ENCODE measurements at places on chromosomes 2 and 18. TPM values are rescaled to one million over a fixed set of nuclear protein-coding genes. Genes with fewer than 3 reads are reported as not detected.

Gene ALK
- 0.08 TPM for total RNA-seq

Gene ALLC
- not detected for total RNA-seq

Gene NOSTRIN
- total RNA-seq = 4.7 TPM

Gene PPIG
- 39.1 TPM for total RNA-seq

Gene HOXD9
- 4.2 TPM for total RNA-seq

Gene TMEM178A
- total RNA-seq = 0.46 TPM

Gene GLI2
- total RNA-seq = 0.71 TPM

Gene GALNT3
- total RNA-seq = 0.99 TPM

DNA sequence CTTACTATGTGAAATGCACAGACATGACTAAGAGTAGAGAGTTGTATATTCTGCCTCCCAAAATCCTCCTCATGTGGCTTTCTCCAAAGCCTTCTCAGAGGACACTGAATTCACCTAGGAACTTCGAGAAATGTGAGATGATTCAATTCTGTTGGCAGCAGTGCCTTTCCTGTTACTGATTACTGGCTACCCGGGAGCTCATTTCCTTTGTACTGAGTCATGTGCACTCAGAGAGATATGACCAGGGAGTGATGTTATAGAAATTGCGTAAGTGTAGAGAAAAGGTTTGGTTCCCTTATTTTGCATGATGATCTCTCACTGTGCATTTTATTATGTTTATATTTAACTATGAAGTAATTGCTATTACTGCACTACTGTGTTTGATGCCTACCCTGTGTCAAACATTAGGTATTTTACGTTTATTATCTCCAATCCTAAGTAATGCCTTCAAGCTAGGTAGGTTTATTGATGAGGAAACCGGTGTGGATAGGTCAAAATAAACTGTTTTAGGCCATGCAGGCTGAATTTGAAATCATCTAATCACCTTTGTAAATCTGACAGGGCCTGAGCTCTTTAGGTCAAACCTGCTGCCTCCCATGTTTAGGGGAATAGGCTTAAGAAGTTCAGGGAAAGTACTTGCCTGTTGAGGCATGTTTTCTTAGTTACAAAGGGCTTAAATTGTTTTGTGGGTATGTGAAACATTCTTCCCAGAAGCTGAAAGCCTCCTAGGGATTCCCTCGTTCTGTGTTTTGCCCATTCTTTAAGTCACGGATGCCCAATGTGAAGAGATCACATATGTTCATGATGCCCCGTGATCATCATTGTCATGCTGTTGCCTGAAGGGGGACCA lies 86.8 kb downstream of the FMNL2 start:
- DNase-seq = no peak

GRCh38 chr2:236128321-236128720 lies 39.9 kb downstream of the GBX2 start:
- no peak for DNase-seq

- DNase-seq = no peak
These were observed 46.1 kb upstream of the MGAT4A start for GRCh38 chr2:98777076-98777475.

GRCh38 chr18:32760391-32760790 lies 12.4 kb downstream of the KLHL14 start:
- DNase-seq = no peak

GRCh38 chr2:236579048-236579745 lies 9.6 kb downstream of the ACKR3 start:
- no peak for DNase-seq

DNA sequence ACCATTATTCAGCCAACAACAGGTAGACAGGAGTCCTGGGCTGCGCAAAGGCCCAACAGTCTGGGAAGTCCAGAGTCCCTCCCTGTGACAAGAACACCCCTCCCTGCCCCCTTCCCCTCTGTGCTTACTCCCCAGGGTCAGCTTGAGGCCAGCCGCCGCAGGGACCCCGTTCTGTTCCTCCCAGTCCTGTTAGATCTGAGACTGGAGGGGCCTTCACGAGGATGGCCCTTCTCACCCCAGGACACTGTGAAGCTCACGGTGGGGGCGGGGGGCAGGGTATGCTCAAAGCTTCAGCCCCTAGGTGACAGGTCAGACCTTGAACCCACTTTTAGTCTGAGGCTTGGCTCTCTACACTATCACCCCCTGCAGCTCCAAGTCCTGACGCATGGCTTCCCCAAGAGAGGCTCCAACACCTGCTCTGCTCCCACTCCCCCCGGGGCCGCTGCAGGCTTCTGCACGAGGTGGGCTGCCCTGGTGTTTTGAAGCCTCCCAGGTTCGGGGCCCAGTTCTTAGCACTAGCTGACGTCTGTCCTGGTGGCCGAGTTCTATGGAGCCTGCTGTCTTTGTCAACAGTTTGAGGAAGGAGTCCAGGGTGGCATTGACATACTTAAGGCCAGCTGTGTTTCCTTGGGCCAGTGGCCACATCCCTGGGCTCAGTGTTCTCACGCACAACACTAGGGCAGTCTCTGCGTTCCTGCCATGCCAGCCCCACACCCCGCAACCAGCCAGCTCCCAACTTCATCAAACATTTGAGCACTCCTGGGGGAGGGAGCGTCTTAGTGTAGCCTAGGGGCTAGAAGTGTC lies 37.2 kb upstream of the HPCAL1 start:
- no peak for DNase-seq

DNA sequence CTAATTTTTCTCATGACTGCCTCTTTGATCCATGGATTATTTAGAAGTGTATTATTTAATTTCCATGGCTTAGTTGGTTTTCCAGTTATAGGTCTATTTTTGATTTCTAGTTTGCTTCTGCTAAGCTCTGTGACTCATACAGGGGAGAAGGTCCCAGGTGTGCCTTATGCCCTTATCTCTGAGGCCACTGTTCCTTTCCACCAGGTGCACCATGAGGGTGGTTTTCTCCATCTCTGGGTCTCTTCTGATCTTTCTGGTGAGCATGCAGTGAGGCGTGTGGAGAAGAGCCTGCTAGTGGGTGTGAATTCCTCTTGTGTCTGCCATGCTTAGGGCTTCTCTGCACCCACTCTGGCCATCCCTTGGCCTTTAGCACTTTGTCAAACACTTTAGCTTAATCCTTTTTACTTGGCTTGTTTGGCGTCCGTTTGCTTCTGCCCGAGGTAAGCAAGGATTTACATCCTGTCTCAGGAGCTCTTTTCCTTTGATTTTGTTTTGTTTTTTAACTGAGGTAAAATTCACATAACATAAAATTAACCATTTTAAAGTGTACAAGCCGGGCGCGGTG lies 129.8 kb upstream of the ARL4C start:
- DNase-seq = no peak

DNA sequence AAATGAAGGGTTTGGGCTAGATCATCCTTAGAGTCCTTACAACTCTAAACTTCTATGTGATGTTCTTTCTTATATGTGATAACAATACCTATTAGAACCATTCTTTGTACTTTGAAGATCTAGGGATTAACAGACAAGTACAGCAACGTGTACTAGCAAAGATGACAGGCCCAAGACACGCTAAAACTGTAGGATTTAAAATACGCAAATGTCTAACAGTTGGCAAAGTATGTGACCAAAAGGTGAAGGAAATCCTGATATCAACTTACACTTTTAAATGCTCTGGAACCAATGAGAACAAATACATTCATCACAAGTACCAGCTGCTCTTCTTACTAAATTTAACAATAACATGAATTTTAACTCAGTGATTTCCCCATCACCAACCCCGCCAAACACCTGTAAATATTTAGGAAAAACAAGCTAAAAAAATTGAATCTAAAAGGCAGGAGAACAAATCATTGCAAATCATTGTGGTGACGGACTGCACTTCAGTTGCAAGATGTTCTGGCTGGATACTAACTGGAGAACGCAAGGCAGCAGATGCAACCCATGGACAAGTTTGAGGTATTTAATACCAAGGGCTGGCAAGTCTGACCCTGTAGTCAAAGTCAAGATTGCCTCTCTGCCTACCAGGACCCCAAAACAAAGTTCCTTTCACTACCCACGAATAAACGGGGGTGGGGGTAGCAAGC lies 1.4 kb downstream of the ANKRD44 start:
- DNase-seq = no peak

DNA sequence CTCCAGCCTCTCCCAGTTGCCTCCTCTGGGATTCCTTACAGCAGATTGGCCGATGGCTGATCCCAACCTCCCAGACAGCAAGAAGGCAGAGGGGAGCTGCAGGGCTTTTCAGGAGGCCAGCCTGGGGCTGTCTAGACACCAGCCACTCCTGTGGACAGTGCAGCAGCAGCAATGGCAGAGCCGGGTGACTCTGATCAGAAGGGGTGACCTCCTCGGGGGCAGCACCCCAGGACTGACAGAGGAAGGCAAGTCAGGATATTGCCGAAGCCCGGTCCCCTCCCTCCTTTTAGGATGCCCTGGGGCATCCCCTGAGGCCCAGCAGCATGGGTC lies 84.5 kb downstream of the INHBB start:
- no peak for DNase-seq

- DNase-seq = no peak
These were observed 10.6 kb downstream of the LYPD6B start for GRCh38 chr2:149049142-149049541.

GRCh38 chr18:62327977-62328376 lies 2.9 kb downstream of the TNFRSF11A start:
- DNase-seq = no peak

- DNase-seq = peak; percentile 64
These were observed 796 bp downstream of the MYO1B start for GRCh38 chr2:191245869-191246531.

DNA sequence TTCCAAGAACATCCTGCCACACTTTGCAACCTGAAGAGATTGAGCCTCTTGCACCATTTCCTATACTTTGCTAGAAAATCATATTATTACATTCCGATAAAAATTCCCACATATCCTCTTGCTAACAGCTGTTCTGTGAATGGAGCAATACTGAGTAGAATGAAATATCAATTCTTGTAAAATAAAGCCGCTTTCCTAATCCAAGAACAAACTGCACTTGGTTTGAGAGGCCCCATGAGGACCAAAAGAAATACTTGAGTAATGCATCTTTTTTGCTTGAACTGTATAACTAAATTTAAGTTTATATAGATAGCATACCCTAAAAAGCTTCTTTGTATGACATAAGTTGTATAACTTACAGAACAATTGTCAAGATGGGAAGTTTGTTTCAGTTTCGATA lies 632.4 kb upstream of the SLC8A1 start:
- DNase-seq = no peak

DNA sequence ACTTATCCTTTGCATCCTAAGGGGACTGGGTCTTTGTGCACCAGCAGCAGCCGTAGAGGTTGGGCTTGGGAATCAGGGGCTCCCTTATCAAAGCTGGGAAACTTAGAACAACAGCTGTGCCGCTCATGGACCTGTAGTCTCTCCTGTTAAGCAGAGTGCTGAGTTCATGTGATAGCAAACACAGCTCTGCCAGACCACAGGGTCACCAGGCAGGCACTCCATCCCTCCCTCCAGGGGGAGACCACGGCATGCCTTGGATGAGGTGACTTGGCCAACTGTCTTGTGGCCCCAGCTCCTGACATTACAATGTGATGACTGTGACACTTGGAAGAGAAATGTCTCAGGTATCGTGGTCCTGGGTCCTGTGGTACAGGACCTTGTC lies 60.0 kb downstream of the DGKD start:
- peak; percentile 42 for DNase-seq

DNA sequence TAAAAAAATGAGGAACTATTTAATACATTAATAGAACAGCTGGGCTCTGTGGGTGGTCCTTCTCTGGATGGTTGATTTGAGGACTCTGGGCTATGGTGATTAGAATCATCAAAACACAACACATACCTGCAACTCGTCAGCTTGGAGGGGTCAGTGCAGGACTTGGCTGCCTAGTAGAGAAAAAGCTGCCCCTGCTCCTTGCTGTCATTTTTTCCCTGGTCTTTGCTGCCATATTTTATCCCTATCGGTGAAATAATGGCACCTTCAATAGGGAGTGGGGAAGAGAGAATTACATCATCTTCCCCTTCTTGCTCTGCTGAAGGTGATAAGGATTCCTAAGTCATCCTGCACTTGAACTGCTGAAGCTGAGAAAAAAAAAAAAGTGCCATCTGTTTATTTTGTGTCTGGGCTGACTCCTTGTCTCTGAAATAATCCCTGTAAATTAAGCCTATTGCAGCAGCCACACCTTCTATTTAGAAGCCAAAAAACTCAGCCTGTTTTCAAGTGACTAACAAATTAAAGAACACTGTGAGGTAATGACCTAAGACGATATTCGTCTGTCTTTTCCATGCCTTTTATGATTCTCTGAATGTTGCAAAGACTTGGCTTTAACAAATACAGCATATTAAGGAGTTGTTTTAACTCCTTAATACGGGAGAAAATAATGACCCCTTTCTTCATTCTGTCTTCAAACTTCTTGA lies 89.3 kb downstream of the ACVR1 start:
- DNase-seq = no peak

GRCh38 chr18:48800876-48801727 lies 149.7 kb downstream of the SMAD7 start:
- no peak for DNase-seq

- DNase-seq = no peak
These were observed 246.4 kb upstream of the HDAC4 start for GRCh38 chr2:239647052-239647819.

GRCh38 chr2:196322973-196323810 lies 151.8 kb upstream of the STK17B start:
- DNase-seq = no peak

GRCh38 chr2:109601783-109602182 lies 12.0 kb downstream of the SEPTIN10 start:
- DNase-seq = no peak

DNA sequence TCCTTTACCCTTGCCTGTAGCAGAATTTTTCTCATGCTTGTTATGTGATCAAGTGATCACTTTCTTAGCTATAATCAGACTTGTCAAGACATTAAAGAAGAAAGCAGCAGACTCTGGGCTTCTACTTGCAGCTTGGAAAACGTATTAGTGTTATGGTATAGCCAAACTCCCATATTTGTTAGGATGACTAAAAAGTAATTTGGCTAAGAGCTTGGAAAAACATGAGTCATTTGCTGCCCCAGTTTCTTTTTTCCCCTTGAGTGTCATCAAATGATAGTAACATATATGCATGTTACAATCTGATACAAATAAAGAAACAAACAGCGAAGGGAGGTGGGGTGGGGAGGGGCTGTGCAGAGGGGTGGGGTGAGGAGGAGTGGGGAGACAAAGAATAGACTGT lies 155.5 kb downstream of the IKZF2 start:
- DNase-seq = no peak

DNA sequence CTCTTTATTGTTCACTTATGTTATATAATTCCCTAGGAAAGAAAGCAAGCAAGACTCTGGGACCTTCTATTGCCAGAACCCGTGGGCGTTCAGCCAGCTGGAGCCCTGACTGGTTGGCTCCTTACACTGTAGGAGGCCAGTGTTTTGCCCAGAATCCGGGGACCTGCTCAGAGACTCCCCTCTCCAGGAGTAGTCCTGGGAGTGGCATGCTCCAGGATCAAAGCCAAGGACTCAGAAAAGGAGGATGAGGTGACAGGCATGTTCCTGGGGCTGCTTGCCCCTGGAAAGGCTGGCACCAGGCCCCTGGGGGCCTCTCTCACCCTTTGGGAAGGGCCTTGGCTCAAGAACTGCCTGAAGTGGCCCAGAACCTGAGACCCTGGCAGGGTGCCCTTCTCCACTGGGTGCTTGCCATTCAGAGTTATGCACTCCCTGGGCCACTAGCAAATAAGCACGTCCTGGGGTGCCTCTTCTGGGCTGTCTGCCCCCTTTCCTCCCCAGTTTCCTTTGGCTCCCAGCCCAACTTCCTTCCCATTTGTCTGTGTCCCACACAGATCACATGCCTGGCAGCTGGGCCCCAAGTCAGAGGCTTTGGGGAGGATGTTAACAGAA lies 19.6 kb upstream of the KIF3C start:
- DNase-seq = peak; percentile 78

Measured in psoas muscle (tissue), 8 donors.